ENCODE measurements at places on chromosomes 5 and 9.

DNA sequence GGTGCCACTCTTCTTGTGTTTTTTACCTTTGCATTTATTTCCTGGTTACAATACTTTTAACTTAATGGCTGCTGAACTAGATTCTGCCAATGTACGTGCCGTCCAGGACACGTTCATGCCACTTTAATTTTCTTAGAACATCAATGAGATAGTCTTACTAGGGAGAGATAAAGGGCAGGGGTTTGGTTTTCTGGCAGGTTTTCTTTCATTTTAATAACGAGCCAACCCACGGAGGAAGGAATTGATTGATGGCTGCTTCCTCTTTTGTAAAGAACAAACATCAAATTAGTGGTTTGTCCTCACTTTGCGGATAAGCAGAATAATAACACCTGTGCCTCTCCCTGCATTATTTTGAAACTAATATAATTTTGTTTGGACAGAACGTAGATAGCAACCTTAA is 135.7 kb downstream of the DOCK8 start:
- DNase-seq, result no peak

GRCh38 chr5:135039271-135040033 is 5.4 kb upstream of the PITX1 start:
- no peak for DNase-seq

DNA sequence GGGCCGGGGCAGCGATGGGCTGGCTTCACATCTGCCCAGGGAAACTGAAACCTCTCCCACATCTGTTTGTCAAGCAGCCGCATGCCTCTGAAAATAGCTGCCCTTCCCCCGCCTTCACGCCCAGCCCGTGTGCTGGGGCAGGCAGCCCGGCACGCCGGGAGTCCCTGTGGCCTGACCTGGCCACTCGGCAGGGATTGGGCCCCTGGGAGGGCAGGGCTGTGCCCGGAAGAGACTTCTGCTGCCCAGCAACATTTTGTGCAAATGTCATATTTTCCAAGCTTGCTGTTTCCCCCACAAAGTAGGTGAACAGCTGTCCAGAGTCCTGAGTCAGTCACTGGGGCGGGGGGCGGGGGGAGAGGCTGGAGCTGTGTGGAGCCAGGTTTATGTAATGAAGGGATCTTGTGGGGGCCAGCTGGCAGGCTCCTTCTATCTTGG is 8.2 kb downstream of the COL27A1 start:
- no peak for DNase-seq

GRCh38 chr9:123697686-123698085 is 232.2 kb downstream of the DENND1A start:
- no peak for DNase-seq

- DNase-seq, result no peak
Measured at GRCh38 chr9:123399803-123400378, 43.9 kb downstream of the CRB2 start.

DNA sequence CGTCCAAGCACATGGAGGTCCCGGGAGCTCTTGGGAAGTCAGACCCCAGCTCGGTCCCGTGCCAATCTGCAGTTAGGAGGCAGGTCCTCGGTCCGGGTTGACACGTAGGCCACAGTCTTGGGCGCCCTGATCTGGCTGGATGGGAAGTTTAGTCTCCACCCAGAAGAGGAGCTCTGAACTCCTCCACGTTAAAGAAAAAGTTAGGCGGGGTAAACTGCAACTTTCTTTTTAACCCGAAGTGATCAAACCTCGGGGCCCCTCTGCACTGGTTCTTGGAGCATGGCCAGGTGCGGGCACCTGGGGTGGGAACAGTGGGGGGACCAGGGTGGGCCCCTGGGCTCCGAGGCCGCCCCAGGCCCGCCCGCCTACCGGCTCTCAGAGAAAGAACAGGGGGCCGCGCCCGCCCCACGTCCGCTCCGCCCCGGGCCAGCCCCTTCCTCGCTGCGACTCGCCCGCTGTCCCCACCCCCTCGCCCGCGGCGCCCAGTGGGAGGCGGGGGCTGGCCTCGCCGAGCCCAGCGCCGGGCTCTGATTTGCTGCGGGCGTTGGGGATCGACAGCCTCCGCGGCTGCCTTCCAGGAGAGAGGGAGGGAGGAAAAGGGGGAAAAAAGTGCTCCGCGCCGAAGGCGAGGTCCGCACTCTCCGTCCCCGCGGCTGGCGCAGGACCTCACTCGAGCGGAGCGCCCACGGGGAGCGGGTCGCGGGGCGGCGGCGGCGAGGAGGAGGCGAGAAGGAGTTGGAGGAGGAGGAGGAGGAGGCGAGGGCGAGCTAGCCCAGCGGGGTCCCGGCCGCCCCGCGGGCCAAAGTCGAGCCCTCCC is at the start of gene COL5A1:
COL5A1 (plus strand) TSS at position 631 of the 817 bp plus-strand sequence. CDS start 385 bp downstream, outside the sequence.
- peak; percentile 41 for DNase-seq

GRCh38 chr9:91839926-91840465 is 110.0 kb downstream of the ROR2 start:
- DNase-seq, result no peak

- no peak for DNase-seq
Measured at GRCh38 chr5:15692706-15693381, 192.9 kb downstream of the FBXL7 start.

DNA sequence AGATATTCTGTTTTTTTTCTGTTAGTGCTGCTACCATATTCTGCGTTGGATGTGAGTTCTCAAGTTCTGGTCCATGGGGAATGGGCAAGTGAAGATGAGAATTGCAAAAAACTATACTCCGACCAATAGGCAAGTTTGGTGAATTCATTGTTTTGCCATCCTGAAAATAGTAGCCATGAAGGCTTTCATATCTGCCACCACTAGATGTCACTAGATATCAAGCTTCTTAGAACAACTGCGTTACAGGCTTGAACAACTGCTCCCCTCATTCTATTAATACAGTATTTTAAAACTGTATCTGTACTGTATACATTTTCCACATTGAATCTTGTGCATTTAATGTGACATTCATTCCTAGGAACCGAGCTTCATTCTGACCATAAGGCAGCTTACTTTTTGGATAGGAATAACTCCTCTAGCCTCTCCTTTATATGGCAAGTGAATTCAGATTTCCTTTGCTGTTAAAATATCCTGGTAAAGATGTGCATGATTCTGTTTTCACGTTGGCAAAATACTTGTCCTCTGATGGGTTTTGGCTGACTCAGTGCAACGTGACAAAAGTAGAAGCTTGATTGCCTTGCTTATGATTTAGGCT is 163.6 kb downstream of the SREK1 start:
- DNase-seq, result peak; percentile 32

GRCh38 chr5:39121315-39121714 is 47.1 kb upstream of the RICTOR start:
- DNase-seq, result no peak

DNA sequence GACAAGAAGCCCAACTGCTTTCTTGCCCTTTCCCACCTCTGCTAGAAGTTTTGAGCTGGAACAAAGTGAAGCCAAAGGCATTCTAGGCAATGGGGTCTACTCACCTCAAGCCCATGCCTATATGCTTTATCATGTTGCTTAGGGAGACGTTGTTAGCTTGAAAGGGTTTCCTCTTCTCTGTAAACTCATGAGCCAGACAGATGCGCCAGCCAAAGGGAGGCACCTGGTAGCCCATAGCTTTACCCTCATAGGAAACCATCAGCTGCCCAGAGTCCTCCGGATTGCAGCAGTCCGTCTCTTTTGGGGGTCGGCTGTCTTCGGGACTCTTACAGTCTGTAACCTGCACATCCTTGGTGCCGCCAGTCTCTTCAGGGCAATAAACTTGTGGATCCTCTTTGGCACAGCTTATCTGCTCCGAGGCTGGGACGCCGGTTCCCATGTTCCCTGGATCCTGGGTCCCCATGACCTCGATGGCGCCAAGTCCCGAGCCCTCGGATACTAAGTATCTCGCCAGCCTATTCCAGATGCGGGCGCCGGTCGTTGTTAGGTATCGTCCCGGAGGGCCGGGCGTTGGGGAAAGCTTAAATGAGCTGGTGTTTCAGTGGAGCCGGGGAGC is 678 bp downstream of the GBA2 start:
- no peak for DNase-seq

DNA sequence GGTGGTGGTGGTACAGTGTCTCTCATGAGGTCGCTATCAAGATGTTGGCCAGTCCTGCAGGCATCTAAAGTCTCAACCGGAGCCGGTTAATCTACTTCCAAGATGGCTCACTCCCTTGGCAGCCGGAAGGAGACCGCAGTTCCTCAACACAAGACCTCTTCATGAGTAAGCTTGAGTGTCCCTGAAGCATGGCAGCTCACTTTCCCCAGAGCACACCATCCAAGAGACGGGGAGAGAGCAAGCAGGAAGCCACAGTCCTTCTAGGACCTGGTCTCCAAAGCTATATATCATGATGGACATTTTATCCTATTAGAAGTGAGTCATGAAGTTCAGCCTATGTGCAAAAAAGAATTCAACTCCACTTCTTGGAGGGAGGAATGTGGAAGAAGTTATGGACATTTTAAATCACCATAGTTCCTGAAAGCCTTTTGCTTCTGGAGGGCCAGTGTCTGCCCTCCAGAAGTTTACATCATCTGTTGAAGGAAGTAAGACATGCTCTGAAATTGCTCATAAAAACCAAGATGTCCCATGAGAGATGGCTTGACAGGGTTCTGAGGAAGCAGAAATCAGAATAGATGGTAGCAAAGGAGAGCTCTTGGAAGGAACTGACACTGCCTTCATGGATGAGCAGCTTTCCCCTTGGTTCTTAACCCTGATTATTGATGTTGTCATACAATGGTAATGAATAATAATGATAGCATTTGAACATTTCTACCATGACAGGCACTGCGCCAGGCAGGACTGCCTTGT is 21.3 kb downstream of the GALNT10 start:
- no peak for DNase-seq

GRCh38 chr9:93292288-93292615 is 108.3 kb downstream of the WNK2 start:
- DNase-seq, result no peak

DNA sequence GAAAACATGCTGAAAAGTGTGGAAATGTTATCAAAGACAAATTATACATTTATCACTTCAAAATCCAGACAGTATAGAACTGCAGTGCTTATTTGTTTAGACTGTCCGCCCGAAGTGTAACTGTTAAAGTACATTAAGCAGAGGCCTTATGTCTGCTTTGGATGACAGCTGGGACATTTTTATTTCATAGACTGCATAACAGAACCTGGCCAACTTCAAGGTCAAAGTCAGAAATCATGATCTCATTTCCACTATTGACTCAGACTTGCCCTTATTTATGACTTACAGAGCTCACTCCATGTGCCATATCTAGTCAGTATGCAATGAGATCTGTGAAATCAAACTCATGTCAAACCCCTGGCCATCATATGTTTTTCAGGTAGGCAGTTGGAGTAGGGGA is 87.7 kb downstream of the RAB3C start:
- DNase-seq, result no peak

- DNase-seq, result no peak
Measured at GRCh38 chr9:137785704-137786161, 91.8 kb upstream of the CACNA1B start.

DNA sequence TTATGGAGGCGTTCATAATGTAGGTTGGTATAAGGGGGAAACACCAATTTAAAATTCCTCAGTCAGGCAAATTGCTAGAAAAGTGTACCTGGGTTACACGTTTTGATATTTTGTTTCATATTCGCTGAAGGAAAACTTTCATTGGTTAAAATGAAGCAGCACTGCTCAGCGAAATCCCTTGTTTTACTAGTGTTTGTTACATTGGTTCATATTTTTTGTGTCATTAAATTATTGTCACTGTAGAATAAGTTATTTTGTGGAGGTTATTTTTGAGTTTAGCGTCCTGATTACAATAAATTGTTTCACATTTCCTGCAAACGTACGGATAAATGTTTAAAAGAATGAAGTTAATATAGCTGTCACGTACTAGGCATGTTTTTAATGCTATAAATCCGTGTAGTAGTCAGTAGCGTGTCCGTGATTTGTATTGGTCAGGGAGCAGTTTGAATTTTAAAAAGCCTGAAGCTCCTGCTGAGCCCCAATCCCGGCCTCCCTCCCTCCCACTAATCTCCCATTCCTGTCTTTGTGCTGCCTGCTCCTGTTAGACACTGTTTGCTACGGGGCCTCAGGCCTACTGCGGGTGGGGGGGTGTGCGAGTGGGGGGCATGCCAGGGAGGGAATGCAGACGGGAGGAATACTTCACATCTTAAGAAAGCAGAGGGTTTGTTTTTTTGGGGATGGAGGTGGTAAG is 2.0 kb downstream of the NIPBL start:
- DNase-seq, result no peak

DNA sequence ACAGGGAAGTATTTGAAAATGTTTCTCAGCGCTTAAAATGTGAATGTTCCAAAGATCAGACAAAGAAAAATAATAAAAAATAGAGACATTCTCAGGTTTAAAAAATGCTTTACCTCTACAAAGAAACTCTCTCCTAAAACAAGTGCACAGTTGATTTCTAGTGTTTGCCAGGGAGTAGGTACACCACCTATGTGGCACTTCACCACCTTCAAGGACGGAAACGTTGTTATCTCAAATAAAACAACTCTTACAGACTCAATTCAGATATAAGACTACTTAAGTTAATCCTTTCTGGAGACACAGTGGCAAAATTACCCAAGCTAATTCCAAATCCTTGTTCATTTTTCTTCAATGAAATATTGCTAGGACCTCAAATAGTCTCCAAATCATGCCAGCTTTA is 286.4 kb upstream of the ISL1 start:
- no peak for DNase-seq

- no peak for DNase-seq
Measured at GRCh38 chr5:169181814-169182213, 119.1 kb downstream of the SLIT3 start.

DNA sequence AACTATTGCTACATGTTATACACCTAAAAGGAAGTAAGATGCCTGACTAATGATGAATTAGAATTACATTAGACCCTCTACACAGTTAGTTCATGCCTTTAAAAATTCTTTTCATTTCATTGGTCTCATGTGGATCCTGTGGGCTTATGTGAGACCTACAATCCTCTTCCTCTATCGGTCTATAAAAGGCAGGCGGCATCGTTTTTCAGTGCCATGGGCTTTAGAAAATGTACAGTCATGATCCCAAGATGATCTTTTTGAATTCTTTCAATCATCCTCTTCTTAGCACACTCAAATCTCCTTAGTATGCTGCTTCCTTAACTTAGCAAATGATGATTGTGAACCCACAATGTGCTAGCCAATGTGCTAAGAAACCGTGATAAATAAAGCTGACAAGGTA is 193.9 kb downstream of the ZNF608 start:
- no peak for DNase-seq
